Calu3 (cell line): ENCODE measurements at places on chromosomes 1 and 21.

GRCh38 chr1:62621907-62622306, 24.6 kb downstream of the ANGPTL3 start:
- DNase-seq = peak; percentile 2

- DNase-seq = no peak
Measured at GRCh38 chr1:168513656-168514404, 30.0 kb downstream of the XCL2 start.

GRCh38 chr1:98458511-98459485, 202.7 kb upstream of the SNX7 start:
- DNase-seq = no peak

- DNase-seq = no peak
Measured at GRCh38 chr21:46661211-46661625, 25.7 kb downstream of the PRMT2 start.

DNA sequence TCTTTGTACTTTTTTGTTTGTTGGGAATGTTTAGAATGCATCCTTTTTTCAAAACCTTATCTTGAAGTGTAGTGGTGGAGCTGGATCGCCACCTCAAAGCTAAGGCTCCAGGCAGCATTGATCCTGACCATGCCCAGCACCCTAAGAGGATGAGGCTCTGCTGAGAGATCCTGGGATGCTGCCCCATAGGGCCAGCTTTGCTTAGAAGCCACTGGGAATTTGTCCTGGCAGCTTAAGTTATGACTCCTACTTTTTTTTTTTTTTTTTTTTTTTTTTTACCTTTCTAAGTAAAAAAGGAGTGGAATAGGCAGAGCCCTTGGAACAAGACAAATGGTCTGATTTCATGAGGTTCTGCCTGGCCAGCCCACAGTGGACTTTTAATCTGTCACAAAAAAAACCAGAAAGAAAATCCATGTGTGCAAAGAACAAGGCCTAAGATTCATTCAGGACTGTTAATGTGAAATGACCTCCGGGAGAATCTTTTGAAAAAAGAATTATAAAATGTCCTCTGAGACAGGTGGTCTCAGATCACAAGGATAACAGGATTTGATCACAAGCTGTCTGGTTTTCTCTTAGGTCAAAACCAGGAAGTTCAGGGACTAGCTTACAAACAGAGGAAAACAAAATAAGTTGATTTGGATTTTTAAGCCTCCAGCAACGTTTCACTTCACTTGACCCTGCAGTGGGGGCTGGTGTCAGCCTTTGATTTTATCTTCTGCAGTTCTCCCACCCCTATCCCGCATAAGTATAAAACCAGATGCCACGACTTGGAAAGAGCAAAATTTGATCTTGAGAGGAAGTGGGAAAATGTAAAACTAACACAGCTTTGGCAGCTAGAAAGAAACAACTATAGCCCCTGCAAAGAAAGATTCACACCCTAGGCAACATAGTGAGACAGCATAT, 25.9 kb upstream of the RAP1A start:
- no peak for DNase-seq

DNA sequence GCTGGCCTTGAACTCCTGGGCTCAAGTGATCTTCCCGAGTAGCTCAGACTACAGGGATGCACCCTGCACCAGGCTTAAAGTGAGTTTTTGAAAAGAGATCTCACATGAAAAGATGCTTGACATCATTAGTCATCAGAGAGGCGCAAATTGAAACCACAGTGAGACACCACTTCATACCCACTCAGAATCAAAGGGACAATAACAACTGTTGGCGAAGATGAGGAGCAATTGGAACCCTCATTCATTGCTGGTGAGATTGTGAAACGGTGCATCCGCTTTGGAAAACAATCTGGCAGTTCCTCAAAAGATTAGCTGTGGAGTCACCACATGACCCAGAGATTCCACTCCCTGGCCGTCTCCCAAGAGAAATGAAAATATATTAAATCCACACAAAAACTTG, 122.3 kb downstream of the PGBD5 start:
- no peak for DNase-seq

GRCh38 chr1:178577882-178578281, 65.0 kb downstream of the TEX35 start:
- no peak for DNase-seq

GRCh38 chr1:117009132-117009531, 7.6 kb downstream of the CD101 start:
- DNase-seq = no peak

GRCh38 chr21:40421121-40421520, 425.8 kb downstream of the DSCAM start:
- DNase-seq = no peak

DNA sequence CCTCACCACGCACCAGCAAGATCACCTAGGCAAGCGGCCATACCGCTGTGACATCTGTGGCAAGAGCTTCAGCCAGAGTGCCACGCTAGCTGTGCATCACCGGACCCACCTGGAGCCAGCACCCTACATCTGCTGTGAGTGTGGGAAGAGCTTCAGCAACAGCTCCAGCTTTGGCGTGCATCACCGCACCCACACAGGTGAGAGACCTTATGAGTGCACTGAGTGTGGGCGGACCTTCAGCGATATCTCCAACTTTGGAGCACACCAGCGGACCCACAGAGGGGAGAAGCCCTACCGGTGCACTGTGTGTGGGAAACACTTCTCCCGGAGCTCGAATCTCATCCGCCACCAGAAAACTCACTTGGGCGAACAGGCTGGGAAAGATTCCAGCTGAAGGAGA, 5.0 kb downstream of the ZNF691 start:
- no peak for DNase-seq

GRCh38 chr21:42384156-42384945, 11.5 kb downstream of the TMPRSS3 start:
- DNase-seq = no peak

DNA sequence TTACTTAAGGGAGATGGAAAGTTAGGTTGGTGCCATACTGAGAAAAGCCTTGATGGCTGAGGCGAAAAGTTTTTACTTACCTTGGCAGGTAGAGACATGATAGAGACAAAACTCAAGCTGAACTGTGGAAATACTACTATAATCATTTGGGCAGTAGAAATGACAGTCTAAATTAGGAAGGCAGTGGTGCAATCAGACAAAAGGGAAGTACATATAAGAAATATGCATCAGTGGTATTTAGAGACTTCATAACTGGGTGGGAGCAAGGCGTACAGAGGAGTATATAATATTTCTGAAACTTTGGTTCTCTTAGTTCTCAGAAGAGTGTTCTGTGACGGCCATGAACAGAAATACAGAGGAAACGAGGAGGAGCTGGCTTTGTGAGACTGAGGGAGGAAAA, 2.4 kb upstream of the CEP350 start:
- no peak for DNase-seq

DNA sequence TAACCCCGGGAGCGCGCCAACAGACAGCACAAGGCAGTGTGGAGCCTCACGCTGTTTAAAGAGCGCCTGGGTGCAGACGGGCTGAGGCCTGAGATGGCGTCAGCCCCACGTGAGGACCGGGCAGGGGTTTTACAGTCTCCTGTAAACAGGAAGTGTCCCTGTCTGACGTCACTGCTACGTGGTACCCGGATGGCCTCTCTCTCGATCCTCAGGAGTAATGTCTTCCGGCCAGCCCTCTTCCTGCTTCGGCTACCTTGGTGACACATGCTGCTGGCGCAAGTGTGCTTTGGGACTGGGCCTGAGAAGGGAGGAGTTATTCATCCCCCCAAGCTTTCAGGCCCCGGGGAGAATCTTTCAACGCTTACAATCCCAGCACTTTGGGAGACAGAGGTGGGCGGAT, 41.2 kb downstream of the CNST start:
- DNase-seq = no peak

- DNase-seq = peak; percentile 78
Measured at GRCh38 chr1:205141236-205142101, 19.7 kb upstream of the RBBP5 start.

GRCh38 chr1:7045897-7046296, 260.6 kb downstream of the CAMTA1 start:
- DNase-seq = no peak
